GM23248 (cell line): ENCODE measurements at places on chromosomes 6 and 20. TPM values are rescaled to one million over a fixed set of nuclear protein-coding genes. Genes with fewer than 3 reads are reported as not detected.

DNA sequence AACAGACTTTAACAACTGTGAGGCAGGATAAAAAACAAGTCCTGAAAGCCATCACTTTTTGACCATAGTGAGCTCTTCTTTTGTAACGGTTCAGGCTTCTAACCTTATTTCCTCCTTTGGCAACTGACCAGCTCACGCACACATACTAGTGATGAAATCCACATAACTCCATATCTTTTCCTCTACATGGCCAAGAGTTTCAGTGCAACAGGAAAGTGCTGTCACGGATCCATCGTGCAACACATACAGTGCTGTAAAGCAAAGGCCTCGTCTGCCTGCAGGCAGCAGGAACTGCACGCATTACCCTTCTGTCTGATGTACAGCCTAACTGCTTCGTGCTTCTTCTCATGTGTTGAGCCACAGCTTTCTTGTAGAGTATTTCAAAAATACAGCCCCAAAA, 108.5 kb downstream of the EPM2A start:
- H3K36me3 ChIP-seq: no peaks in the 10 kb centered on the region
- no peaks in the 10 kb centered on the region for H3K4me1 ChIP-seq
- no peak for DNase-seq
- no peak overlapping the region for H3K27ac ChIP-seq
- no peaks in the 10 kb centered on the region for H3K27me3 ChIP-seq

The SLC13A3 gene
- 0.89 and 2.4 TPM in 2 replicates for total RNA-seq

DNA sequence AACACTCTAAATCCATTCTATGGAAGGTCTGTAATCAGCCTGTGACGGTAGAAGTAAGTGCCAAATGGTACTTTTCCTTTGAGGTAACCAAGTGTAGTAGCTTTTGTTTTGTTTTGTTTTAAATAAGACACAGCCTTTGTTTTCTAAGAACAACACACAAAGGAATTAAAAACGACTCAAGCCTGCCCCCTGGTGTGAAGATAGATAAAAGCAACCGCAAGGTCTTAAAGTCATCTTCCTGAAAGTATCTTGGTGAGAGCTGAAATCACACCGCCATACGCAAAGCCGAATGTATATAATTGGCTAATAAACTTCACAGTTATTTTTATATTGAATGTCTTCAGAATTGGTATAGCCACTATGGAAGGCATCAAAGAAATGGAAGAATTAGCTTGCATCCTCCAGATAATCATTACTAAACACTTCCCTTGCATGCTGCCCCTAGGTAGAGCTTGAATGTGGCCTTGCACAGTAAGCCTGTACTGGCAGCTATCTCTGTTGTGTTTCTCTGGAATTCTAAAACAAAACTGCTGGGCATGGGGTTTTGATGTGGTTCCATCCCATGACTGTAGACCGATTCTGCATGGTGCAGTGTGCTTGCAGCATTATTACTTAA, 95.6 kb downstream of the LAMP5 start:
- H3K4me1 ChIP-seq: no peaks in the 10 kb centered on the region
- H3K27me3 ChIP-seq: peaks cover 66% of the 10 kb centered on the region
- H3K27ac ChIP-seq: no peak overlapping the region
- DNase-seq: peak; percentile 65
- no peaks in the 10 kb centered on the region for H3K36me3 ChIP-seq

The ZNF512B gene
- 16.4 and 16.6 TPM in 2 replicates for total RNA-seq

DNA sequence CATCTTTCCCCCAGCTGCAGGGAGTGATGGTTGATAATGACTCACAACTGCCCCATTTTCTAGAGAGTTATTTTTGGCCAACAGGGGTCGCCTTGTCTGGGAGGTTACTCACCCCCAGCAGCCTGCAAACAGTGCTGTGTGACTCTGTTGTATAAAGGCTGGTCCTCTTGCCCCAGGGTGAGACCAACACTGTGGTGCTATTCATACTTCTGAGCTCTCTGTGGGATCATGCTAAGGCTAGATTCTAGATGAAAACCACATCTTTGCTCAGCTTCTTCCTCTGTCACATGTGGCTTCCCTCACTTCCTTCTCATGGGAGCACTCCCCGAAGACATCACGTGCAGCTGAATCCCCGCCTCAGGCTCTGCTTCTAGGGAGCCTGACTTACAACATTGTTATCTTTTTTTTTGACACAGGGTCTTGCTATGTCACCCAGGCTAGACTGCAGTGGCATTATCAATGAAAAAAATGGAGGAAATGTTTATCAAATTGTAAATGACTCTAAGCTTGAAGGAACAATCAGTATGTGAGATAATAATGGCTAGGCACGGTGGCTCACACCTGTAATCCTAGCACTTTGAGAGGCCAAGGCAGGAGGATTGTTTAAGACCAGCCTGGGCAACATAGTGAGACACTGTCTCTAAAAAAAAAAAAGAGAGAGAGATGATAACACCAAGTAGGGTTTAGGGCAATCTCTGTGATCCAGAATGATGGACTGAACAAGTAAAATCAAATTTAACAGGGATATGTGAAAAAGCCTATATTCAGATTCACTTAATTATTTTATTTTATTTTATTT, 55.7 kb upstream of the SLC23A2 start:
- no peaks in the 10 kb centered on the region for H3K27me3 ChIP-seq
- peak; percentile 65 for DNase-seq
- no peaks in the 10 kb centered on the region for H3K4me1 ChIP-seq
- H3K27ac ChIP-seq: no peak overlapping the region
- no peak overlapping the region for H3K4me3 ChIP-seq

DNA sequence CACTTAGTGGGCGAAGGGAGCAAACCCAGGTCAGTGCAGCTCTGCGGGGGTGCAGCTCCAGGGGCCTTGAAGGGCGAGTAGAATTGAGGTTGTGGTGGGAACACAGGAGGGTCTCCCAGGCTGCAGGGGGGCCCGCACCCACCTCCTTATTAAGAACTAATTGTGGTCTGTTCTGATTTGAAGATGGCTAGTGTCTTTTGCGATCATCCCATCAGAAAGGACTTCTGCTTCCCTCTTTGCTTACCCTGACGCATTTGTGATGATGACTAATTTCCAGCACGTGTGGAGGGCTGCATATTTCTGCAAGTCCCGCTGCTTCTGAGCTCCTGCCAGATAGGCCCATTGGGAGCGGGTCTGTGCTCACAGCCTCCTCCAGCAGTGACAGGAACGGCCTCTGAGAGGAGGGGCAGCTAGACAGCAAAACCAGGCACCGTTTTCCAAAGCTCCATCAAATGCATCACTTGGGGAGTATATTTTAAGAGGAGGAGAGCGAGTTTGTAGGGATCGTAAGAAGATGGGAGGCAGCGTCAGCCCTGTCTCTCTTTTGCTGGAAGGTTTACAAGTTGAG, 268.9 kb downstream of the CDH4 start:
- H3K36me3 ChIP-seq: no peaks in the 10 kb centered on the region
- H3K27me3 ChIP-seq: no peaks in the 10 kb centered on the region

The HLA-DOB gene
- not detected in 2 replicates for total RNA-seq

DNA sequence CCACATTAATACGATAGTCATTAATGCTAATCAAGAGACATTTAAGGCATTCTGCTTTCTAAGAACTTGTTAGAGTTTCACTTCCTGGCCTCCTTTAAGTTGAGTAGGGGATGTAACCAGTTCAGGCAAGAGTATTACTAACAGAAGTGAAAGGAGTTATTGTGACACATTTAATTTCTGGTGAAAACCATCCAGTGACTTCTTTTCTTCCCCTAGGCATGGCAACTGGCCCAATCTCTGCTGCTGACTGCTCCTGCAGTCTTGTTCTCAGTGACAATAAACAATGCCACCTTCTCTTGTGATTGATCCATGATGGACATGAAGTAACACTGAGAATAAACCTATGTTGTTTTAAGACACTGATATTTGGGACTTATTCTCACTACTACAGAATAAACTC, 130.9 kb upstream of the DEFB112 start:
- H3K4me3 ChIP-seq: no peak overlapping the region
- no peak for DNase-seq
- no peaks in the 10 kb centered on the region for H3K27me3 ChIP-seq
- H3K36me3 ChIP-seq: no peaks in the 10 kb centered on the region

- no peak overlapping the region for H3K4me3 ChIP-seq
- peaks cover 5% of the 10 kb centered on the region; the same call in 1 of the 2 replicates for H3K36me3 ChIP-seq
- peaks cover 11% of the 10 kb centered on the region for H3K4me1 ChIP-seq
- no peak overlapping the region for H3K27ac ChIP-seq
- no peak for DNase-seq
- H3K27me3 ChIP-seq: no peaks in the 10 kb centered on the region
These were observed 38.0 kb downstream of the CDKAL1 start for GRCh38 chr6:20572288-20572687.

The DSE gene
- total RNA-seq: 76.9 and 83.9 TPM in 2 replicates

DNA sequence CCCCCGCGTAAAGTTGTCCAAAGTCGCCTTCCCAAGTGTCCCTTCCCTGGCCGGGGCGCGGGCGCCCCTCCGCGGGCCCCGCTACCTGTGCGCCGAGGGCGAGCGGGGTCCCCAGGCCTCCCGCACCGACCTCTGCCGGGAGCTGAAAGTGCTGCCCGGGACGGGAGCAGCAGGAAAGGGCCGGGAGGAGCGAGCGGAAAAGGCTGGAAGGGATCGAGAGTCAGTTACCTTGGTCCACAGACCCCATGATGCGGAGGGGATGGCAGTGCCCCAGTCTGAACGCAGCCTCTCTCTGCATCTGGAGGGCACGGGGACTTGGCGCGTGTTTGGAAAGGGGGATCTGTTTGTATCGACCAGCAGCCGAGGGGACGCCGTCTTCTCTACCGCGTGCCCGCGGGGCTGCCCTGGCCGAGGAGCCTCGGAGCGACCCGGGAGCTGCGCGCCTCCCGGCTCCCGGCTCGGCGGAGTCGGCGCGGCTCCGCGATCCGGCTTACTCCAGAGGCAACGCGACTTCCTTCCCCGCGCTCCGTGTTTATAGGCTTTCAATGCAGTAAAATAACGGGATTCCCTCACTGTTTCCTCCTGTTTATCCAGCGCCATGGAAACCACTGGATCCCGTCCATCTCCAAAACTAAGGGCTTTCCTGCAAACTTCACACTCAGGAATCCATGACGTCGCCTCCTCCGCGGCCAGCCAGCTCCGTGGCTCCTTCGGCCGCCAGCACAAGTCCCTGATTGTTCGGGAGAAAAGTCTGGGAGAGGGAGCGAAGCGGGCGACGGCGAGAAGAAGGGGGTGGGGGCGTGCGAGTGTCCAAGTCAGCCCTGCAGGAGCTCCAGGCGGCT, 20.0 kb upstream of the NFATC2 start:
- H3K27ac ChIP-seq: peak overlapping the region; percentile 62
- H3K4me1 ChIP-seq: peaks cover 36% of the 10 kb centered on the region
- H3K4me3 ChIP-seq: peak overlapping the region; percentile 81
- H3K27me3 ChIP-seq: no peaks in the 10 kb centered on the region; the same call in 1 of the 2 replicates
- H3K36me3 ChIP-seq: no peaks in the 10 kb centered on the region

The MRAP2 gene
- 0.89 and 1.3 TPM in 2 replicates for total RNA-seq

The ZSCAN31 gene
- total RNA-seq: 0.54 and 1.3 TPM in 2 replicates

DNA sequence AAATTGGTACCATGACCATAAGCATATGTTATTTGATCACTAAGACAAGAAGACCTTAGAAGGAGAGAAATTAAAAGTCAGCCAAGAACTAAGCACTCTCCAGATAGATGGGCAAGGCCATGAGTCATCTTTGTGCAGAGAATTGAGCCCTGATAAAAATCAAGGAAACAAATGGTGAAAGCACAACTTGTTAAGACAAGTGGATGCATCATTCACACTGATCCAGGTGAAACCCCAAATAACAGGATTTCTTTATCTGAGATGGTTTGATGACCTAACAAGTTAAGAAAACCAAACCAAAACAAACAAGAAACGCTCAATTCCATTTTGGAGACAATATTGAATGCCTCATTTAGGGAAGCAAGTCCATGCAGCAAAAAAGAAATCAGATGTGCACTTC, 121.6 kb downstream of the ADAT2 start:
- no peak overlapping the region for H3K27ac ChIP-seq
- H3K36me3 ChIP-seq: no peaks in the 10 kb centered on the region
- peaks cover 27% of the 10 kb centered on the region for H3K4me1 ChIP-seq
- no peak overlapping the region for H3K4me3 ChIP-seq
- H3K27me3 ChIP-seq: no peaks in the 10 kb centered on the region
- DNase-seq: peak; percentile 39

The SPATS1 gene
- not detected in 2 replicates for total RNA-seq

DNA sequence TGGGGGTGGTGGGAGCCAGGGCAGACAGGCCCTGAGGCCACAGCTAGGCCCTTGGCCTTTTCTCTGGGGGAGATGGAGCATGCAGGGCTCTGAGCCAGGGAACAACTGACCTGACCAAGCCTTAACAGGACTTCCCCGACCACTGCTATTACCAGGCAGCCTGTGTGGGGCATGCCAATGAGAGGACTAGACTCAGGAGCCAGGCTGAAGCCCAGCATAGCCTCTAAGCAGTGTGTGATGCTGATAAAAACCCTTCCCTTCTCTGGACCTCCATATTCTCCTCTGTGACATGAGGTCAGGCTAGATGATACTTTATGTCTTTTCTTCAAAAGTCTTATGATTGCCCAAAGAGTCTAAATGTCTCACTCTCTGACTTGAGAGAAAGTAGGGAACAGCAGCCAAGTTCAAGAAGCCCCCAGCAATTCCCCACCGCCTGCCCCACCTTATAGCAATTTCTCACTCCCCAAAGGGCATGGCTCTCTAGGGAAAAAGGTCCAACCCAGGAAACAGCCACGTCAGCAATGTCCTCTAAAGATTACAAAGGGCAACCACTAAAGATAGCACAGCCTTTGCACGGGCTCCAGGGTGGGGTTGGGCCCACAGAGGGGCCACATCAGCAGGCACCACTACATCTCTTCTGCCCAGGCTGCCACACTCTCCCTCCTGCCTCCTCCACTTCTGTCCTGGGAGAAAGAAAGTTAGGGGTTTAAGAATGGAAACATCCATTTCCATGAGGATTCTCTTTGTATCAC, 71.3 kb downstream of the TRERF1 start:
- no peak for DNase-seq
- H3K4me3 ChIP-seq: no peak overlapping the region
- no peak overlapping the region for H3K27ac ChIP-seq
- no peaks in the 10 kb centered on the region for H3K27me3 ChIP-seq
- no peaks in the 10 kb centered on the region for H3K4me1 ChIP-seq
- no peaks in the 10 kb centered on the region for H3K36me3 ChIP-seq
